ENCODE measurements at places on chromosomes 3 and 15.

GRCh38 chr3:14518893-14519292 lies 21.2 kb downstream of the GRIP2 start:
- no peak for DNase-seq

- no peak for DNase-seq
Observed at GRCh38 chr3:32994045-32994444, 42.6 kb downstream of the CCR4 start.

- DNase-seq, result no peak
Observed at GRCh38 chr3:107430214-107430995, 53.2 kb downstream of the CCDC54 start.

DNA sequence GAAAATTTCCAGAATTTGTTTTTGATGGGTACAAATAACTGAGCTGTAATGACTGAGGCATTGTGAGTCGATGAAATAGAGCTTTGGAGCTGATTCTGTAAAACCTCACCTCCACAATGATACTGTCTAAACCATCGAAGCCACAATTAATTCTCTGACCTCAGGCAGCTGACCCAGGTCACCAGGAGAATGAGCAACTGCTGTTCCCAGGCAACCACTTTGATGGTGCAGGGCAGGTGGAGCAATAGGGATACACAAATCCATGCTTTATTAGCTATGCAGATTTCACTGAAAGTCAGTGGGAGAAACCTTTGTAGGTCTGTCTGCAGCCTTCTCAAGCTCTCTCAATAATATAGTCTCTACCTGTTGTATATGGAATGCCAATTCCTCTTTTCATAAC lies 204.4 kb downstream of the RYR3 start:
- no peak for DNase-seq

DNA sequence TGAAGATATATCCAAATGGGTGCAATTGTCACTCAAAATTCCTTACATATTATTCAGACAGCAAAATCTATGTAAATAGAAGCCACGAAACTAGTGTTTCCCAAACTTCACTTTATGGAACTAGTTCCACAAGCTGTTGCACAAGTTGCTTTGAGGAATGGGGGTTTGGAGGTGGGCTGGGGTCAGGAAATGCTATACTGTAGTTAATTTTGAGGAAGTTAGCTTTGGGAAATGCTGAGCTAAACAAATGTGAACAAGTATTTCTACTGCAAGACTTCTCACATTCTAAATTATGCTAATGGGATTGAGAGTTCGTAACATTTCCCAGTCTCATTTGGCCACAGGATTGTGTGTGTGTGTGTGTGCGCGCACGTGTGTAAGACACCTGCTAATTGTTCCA lies 28.7 kb upstream of the SAMMSON start:
- no peak for DNase-seq

- DNase-seq, result no peak
Observed at GRCh38 chr3:177281292-177282118, 84.2 kb upstream of the TBL1XR1 start.

GRCh38 chr15:59703979-59704796 lies 15.1 kb upstream of the BNIP2 start:
- DNase-seq, result no peak

GRCh38 chr15:44775953-44776352 lies 39.6 kb downstream of the TRIM69 start:
- DNase-seq, result no peak

DNA sequence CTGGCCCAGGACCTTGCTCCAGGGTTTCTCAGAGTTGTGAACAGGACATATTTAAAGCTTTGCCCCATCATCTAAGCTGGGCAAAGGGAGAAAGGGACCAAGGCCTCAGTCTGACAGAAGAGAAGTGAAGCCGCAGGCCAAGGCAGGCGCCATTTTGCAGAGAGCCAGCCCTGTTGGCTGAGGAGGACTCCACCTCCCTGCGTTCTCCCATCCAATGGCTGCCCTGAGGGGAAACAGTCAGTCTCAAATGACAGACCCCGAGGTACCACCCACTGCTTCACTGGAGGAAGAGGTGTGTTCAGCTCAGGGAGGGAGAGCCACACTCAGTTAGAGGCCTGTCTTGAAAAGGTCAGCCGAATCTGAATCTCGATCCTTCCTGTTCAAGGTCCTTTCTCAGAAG lies 86.1 kb downstream of the ADAMTS17 start:
- DNase-seq, result no peak

GRCh38 chr15:47437491-47437890 lies 279.8 kb upstream of the SEMA6D start:
- DNase-seq, result no peak

DNA sequence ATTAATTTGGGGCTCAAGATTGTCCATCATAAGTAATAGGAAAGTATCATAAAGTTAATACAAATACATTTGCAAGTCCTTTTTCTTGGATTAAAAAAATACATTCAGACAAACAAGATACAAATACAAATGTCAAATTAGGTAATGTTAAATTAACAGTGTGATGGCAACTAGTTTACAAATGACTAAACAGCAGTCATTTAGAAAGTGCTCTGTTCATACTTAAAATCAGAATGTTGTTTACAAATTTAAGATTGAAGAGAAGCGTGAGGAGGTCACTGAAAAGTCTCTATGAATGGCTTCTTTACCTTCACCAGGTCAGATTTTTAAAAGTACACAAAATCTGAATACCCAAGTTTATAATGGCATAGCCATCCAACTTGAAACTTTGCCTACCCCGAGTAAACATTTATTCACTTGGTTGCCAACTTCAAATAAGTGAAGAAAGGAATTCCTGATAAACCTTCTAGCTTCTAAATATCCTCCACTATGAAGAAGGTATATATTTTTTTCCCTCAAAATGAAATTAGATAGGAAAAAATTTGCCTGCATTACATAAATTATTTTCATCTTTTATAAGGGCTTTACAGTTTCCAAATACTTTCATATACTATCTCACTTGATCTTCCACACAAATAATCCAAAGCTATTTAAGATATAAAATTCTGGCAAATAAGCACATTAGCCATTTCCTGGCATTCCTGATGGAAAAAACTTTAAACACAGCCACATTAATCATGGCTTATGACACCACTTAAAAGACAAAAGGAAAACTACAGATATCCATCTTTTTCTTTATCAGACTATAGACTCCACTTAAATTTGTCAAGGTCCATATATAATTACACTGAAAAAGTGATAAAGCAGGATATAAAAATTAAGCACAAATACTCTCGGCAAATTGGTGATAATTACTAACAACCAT lies 11.5 kb upstream of the NEK10 start:
- DNase-seq, result no peak

Data from stimulated activated CD4-positive, alpha-beta T cell treated with anti-CD3 and anti-CD28 coated beads, Interleukin-12 subunit alpha, Interleukin-12 subunit beta, amount 100 ng/mL, for 24 hours (primary cell).